GM19239 (cell line): ENCODE measurements at places on chromosomes 5 and 9.

DNA sequence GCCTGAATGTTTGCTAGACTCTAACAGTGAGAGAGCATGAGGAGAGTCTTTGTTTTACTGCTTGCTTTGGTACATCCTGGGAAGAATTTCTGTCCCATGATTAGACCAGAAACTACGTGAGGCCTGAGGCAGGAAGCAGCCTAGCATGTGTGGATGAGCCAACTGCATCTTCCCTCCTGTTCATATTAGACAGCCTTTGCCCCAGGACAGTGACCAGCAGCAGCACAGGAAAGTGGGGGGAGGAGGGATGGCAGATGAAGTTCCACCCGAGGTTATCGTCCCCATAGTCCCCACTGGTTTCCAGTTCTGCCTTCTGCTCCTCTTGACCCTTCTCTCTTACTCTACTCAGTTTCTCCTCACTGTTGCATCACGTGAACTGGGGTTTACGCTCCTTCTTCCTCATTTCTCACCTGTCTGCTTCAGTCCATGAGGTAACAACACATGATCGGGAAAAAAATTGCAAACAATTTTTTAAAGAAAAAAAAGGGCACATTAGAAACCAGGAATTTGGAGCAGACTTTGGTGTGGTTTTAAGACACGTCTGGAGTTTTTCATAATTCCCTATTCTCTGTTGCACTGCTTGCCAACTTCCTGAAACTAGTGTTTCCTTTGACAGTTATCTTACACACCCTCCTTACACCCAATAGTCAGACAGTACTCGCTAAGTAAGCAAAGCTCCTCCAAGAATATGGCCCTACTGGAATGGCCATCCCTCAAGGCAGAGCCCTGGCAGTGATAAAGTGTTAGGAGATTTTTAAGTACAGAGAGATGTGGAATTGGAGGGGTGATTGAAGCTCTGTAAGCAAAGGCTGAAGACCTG, 84.1 kb downstream of the SNX18 start:
- no peak for DNase-seq

- DNase-seq, result no peak
Measured at GRCh38 chr5:77924081-77924480, 147.9 kb upstream of the TBCA start.

DNA sequence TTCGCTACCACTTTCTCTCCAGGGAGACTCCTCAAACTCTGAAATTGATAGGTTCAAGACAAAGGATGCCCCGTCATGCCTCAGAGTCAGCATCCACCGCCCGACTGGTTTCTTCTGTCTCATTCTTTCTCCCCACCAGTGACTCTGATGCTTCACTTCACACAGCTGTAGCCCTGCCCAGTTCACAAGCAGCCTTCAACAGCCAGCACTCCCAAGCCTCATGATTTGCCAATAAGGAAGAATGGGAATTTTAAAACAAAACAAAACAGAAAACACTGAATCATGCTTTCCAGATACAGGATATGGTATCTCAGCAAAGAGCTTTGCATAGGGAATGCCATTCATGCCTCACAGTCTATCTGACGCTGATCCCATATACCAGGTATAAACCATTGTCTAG, 371.2 kb upstream of the RORB start:
- no peak for DNase-seq

GRCh38 chr5:132865668-132866341, 464 bp downstream of the GDF9 start:
- DNase-seq, result no peak

DNA sequence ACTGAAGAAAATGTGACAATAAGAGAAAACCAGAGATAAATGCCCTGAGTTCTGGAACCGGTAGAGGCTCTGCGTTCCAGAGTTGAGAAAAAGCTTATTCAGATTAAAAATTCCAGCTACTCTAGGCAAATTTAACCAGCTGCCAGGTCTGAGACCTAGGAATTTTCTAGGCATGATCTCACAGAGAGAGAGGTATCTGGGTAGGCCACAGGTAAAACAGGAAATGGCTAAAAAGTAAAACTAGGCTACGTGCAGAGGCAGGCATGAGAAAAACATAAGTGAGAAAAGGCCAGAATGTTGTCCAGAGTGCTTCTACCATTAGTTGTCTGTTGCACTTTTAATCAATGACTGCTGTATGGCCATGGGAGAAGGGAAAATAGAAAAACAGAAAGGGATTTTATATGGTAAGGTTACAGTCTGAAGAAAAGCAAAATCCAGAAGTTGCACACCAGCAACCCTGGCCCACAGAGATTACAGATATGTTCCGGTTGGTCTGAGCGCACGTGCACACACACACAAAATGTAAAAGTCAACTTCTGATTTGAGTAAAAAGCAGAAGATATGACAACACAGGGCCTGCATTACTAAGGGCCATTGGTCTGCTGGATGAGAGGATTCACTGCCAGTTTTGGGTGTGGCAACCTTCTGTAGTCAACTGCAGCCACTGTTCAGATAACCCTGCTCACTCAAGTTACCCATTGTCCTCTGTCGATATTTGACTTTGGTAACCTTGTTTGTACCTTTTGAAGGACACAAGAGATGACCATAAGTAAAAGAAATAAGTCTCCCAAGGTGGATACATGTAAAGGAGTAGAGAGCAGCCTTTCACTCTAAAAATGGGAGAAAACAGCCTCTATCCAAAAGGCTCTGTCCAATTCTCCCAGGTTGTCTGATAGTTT, 266.0 kb downstream of the DTWD2 start:
- no peak for DNase-seq

DNA sequence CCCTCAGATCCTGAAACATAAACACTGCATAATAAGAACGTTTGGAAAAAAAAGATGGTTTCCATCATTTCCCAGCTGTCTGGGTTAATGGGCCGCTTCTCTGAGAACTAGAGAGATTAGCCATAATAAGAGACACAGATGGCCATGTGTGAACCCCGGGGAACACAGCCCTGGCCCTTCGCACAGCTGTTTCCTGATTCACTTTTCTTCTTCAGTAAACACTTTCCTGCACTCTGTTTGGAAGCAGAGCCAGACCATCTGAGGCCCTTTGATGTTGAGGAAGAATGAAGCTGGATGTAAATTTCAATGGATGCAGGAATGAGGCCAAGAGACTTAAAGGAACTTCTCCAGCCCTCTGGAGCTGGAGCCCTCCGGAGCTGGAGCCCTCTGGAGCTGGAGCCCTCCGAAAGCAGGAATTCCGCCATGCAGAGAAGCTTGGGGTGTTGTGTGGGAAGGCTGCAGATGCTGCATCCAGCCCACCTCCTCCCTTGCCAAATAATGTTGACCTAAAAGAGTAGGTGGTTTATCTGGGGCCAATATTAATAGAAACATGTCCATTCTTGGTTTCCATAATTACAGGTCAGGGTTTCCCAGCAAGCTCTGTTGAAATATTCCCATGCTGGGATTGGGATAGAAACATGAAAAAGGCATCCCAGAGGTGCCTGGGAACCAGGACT, 218.9 kb downstream of the NXNL2 start:
- no peak for DNase-seq

DNA sequence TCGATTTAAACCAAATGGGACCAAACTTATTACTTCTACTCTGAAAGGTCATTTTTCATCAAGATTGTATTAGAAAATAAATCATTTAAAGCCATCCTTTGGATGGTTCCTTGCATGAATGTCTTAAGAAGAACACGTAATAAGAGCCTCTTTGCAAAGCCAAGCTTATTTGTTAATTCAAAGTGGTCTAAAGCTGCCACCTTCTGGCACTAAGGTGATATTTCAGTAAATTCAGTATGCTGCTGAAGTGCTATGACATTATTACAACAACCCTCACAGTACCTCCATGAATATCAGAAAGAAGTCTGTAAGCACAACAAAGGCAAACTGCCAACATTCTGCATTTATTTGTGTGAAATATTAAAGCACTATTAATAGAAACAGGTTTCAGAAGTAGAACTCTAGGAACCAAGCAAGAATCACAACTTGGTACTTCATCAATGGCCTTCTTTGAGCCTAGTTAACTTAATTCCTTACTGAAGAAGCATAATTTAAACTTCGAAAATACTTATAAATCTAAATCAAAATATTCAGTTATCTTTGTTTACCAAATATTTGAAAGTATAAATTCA, 53.1 kb upstream of the TYRP1 start:
- no peak for DNase-seq

- DNase-seq, result no peak
Measured at GRCh38 chr5:61965069-61965468, 340.9 kb upstream of the KIF2A start.

- DNase-seq, result no peak
Measured at GRCh38 chr9:132367613-132368313, 13.0 kb upstream of the SETX start.

DNA sequence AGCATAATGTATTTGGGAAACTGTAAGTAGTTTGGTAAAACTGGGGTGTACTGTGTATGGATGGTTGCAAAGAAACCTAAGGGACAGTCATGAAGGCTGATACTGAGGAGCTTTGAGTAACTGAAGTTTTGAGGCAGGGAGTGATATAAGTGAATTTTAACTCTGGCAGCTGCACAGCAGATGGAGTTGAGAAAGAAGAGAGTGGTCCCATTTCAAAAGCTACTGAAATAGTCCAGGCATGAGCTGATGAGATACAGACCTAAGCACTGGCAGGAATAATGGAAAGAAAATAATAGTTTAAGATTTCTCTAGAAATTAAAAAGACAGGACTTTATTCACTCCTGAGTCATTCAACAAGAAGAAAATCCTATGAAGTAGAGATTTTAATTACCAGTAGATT, 232.0 kb downstream of the CHSY3 start:
- no peak for DNase-seq
